ENCODE measurements at places on chromosomes 1 and 21.
A peak's percentile ranks its signal among the peaks of the same experiment; 100 is the strongest.

GRCh38 chr1:226034482-226034881 lies 28.0 kb upstream of the H3-3A start:
- peak; percentile 74 for DNase-seq

DNA sequence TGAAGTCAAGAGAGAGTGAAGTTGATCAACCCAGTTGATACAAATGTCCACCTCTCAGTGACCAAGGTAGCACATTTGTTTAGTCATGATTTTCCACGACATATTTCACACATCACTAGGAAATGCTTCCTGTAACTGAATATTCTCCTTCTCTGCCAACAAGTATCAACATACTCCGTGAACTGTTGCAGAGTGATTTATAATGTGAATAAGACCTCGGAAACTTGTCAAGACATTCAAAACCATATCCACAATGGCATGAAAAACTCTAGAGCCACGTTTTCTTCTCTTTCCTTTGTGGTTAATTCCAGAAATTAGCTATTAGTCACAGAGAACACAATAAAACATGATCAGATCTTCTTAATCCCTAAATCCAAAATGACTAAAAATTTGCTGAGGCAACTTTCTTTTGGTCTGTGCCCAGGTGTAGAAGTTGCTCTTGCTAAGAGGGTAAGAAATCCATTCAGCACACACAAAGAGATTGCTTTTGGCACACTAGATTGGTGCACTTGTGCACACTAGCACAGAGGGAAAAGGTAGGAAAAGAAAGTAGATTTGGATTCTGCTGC lies 244.3 kb upstream of the NRIP1 start:
- no peak for DNase-seq

- no peak for DNase-seq
These were observed 220.6 kb upstream of the C8B start for GRCh38 chr1:57186455-57186854.

DNA sequence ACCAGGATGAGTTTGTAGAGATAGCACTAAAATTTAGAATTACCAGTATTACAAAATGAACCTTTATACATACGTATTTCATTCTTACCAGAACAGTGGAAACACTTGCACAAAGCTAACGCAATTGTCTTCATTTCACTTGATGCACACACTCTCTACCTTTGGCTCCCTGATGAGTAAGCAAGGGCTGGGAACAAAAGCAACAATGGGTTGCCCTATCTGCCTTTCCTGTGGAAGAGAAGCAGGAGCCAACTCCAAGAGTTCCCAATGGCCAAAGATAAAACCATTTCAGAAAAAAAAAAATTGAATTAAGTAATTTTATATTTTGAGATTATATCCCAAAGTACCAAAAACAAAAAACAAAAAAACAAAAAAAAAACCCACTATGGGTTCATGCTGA lies 344.1 kb upstream of the GREM2 start:
- no peak for DNase-seq

DNA sequence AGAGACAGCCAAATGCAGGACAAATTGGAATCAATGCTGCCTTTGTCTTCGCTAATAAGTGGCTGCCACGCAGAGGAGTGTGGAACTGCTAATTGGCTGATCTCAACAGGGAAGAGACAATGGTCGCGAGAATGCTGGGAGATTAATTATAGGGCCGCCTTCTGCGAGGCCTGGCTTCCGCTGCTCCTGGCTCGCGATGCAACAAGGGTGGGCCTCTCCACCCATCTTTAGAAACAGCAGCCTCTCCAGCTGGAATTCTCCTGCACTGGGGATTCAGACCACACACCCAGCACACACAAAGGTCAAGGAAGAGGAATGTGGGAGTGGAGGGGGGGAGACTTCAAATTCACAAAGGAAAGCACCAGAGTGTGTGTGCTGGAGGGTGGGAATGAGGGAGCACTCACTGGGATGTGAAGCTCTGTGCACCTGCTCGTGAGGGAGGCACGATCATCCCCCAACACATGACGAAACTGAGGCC lies 200.7 kb upstream of the GRIK3 start:
- no peak for DNase-seq
